ENCODE measurements at places on chromosomes 1 and 21. TPM values are rescaled to one million over a fixed set of nuclear protein-coding genes. Genes with fewer than 3 reads are reported as not detected.

Gene IL19
- not detected for total RNA-seq

Gene COP1
- total RNA-seq = 68.6 TPM

Gene MXRA8
- total RNA-seq = 326 TPM

Gene KCNK2
- 1.8 TPM for total RNA-seq

Gene TMEM125
- total RNA-seq = not detected

Gene DNAI4
- total RNA-seq = 1.9 TPM

Gene KRTAP21-2
- not detected for total RNA-seq

Gene ARHGEF10L
- 226 TPM for total RNA-seq

Gene HMGCS2
- total RNA-seq = 1.8 TPM

GRCh38 chr1:28028873-28029654, 59.3 kb downstream of the EYA3 start:
- H3K4me3 ChIP-seq = peak overlapping the region; percentile 39
- no peak for DNase-seq
- no peaks in the 10 kb centered on the region for H3K27me3 ChIP-seq
- no peaks in the 10 kb centered on the region for H3K36me3 ChIP-seq

GRCh38 chr1:109770331-109771095, 6.8 kb upstream of the EPS8L3 start:
- no peaks in the 10 kb centered on the region for H3K36me3 ChIP-seq
- peaks cover 54% of the 10 kb centered on the region for H3K4me1 ChIP-seq
- no peak overlapping the region for H3K4me3 ChIP-seq
- H3K27me3 ChIP-seq = no peaks in the 10 kb centered on the region

DNA sequence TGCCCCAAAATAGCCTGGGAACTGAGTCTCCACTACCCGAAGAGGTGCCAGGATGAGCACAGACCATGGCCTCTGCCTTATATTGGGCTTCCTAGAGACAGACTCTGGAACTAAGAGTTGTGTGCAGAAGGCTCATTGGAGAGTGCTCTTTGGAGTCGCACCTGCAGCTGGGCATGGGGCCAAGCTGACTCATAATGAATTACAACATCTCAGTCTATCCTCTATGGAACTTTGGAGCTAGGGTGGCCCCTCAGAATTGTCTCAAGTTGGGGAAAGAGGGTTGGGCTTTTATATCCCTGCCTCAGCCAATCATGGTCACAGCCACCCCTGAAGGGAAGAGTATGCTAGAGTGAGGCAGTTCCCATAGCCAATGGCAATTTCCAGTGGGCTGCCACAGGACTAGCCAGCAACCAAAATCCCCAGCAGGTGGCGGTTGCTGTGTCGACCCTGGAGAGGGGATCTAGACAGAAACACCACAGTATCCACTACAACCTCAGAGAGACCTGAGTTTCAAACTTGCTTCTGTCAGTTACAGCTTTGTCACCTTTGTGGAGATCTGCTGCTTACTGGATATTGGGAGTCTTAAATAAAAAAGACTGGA, 93.8 kb downstream of the DMRTA2 start:
- no peak overlapping the region for H3K27ac ChIP-seq
- no peaks in the 10 kb centered on the region for H3K4me1 ChIP-seq
- H3K27me3 ChIP-seq = no peaks in the 10 kb centered on the region
- DNase-seq = no peak
- no peaks in the 10 kb centered on the region for H3K36me3 ChIP-seq

GRCh38 chr1:20432891-20433290, 53.1 kb downstream of the CAMK2N1 start:
- H3K27me3 ChIP-seq = peaks cover 6% of the 10 kb centered on the region
- no peaks in the 10 kb centered on the region for H3K4me1 ChIP-seq
- no peak for DNase-seq
- no peak overlapping the region for H3K27ac ChIP-seq

- peak overlapping the region; percentile 75 for H3K27ac ChIP-seq
- peaks cover 9% of the 10 kb centered on the region for H3K4me1 ChIP-seq
- H3K4me3 ChIP-seq = peak overlapping the region; percentile 68
- H3K27me3 ChIP-seq = no peaks in the 10 kb centered on the region
Observed at GRCh38 chr1:113983391-113983790, 4.1 kb downstream of the OLFML3 start.

GRCh38 chr1:43531906-43532584, 1.4 kb downstream of the PTPRF start:
- H3K4me1 ChIP-seq = peaks cover 32% of the 10 kb centered on the region
- no peaks in the 10 kb centered on the region for H3K36me3 ChIP-seq
- H3K27me3 ChIP-seq = no peaks in the 10 kb centered on the region
- H3K4me3 ChIP-seq = peak overlapping the region; percentile 87
- DNase-seq = no peak

DNA sequence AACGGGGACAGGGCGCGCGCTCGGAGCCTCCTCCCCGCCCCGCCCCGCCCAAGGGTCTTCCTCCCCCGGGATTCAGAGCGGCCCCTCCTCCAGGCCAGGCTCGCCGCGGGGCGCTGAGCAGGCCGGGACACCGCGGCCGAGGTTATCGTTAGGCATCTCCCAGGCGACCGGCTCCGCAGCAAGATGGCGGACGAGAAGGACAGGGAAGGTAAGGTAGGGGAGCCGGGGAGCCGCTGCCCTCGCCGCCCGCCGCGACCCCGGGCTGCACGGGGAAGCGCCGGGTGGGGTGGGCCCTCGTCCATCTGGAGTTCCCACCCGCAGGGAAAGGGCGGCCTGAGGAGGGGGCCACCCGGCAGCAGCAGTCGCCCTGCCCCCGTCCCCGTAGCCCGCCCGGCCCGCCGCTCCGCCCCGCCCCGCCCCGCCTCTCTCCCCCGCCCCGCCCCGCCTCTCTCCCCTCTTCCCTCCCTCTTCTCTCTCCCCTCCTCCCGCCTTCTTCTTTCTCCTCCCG, 105.9 kb upstream of the HNRNPU start:
- peaks cover 18% of the 10 kb centered on the region for H3K4me1 ChIP-seq
- no peaks in the 10 kb centered on the region for H3K27me3 ChIP-seq
- DNase-seq = peak; percentile 29

DNA sequence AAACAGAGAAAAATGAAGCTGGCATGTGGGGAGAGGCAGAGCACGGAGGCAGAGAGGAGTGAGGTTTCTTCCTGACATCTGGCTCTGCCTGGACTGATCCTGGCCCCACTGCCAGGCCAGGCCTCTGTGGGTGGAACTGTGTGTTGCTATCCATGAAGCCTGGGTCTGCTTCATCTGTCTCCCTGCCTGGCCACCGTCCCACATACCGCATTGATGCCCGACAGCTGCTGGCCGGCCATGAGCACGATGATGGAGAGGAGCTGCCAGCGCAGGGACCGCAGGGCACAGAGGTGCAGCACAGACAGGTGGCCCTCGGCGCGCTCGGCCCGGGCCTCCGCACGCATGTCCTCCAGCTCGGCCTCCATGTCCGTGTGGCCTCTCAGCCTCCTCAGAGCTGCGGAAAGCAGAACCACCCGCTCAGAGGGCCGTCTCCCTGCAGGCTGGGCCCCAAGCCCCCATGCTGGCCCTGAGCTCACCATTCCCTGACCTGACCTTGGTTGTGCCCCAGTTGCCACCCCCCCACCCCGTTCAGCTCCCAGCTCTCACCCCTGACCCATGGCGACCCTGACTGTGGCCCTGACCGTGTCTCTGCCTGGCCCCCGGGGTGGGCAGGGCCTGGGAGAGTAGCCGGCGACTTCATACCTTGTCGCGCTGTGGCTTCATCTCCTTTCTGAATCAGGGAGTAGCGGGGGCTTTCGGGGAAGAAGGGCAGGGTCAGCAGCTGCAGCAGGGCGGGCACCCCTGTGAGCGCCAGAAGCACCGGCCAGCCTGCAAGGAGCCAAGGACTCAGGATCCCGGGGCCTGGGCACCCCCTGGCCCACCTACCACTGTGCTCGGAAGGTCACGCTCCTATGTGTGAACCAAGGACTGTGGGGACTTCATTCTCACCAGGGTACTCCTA, 11.5 kb downstream of the SLC2A7 start:
- H3K27me3 ChIP-seq = no peaks in the 10 kb centered on the region
- no peaks in the 10 kb centered on the region for H3K4me1 ChIP-seq
- no peak overlapping the region for H3K4me3 ChIP-seq
- H3K27ac ChIP-seq = no peak overlapping the region
- DNase-seq = no peak

DNA sequence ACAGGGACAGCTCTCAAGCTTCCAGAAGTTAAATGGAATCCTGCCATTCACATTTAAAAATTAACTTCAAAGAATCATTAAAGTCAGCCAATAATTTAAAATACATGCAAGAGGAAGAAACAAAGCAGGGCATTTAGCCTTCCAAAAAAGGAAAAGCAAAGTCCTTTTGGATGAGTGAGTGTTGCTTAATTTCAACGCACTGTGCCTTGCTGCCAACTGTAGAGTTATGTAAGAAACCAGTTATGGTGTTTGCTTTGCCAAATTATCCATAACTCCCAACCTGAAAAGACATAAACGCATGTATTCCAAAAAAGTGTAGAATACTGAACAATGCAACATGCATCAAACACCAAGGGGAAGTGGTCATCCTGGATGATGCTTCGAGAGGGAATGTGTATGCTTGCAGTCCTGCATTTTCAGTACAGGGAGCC, 16.1 kb upstream of the KCNE1 start:
- no peak for DNase-seq
- peaks cover 16% of the 10 kb centered on the region for H3K4me1 ChIP-seq
- H3K27me3 ChIP-seq = no peaks in the 10 kb centered on the region
- H3K4me3 ChIP-seq = no peak overlapping the region

DNA sequence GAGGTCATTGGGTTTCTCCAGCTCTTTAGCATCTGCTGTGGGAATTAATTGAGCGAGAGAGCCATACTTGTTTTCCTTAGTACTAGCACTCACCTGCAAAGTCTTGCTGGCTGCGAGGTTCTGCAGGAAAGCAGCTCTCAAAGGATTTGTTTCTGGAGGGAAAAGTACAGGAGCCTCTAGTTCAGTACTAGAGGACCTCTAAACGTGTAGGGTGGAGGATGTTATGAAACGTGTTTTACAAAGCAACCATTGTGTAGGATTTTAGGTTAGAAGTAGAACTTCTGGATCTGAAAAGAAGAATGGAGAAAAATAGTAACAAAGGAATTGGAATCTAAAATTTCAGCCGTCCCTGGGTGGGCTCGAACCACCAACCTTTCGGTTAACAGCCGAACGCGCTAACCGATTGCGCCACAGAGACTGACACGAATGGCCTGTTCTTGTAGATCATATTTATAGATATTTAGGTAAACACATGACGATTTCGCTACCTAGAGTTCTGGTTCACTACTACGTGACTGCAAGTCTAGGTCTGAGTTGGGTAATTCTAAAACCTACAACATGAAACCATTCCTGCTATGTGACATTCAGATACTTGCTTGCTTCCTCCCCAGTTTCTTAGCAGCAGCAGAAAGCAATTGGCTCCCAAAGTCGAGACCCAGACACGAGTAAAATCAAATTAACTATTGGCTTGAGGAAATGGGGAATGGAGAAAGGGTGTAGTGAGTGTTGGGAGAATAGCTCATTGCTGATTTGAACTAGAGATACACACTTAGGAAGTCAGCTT, 60.2 kb upstream of the CFAP126 start:
- H3K4me3 ChIP-seq = no peak overlapping the region
- no peaks in the 10 kb centered on the region for H3K27me3 ChIP-seq
- no peak overlapping the region for H3K27ac ChIP-seq
- H3K36me3 ChIP-seq = no peaks in the 10 kb centered on the region
- DNase-seq = no peak

DNA sequence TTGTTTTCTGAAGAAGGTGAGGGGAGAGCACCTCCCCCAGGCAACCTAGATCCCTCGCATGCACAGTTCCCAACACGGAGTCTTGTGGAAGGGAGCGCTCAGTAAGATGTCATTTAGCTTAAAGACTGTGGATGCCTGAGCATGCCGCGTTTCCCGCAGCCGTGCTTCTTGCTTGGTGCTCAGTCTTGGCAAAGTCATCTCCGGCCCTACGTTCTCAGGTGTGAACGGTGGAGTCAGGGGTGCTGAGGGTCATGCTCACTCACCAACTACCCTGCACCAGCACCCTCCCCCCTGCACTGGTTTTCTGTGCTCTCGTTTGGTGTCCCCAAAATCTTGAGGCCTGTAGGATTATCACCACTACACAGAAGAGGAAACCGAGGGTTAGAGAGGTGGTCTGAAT, 202.1 kb downstream of the RHOU start:
- H3K36me3 ChIP-seq = no peaks in the 10 kb centered on the region
- no peaks in the 10 kb centered on the region for H3K27me3 ChIP-seq
- peaks cover 11% of the 10 kb centered on the region for H3K4me1 ChIP-seq
- no peak overlapping the region for H3K4me3 ChIP-seq

- H3K27me3 ChIP-seq = no peaks in the 10 kb centered on the region
- DNase-seq = no peak
- no peaks in the 10 kb centered on the region for H3K36me3 ChIP-seq
- H3K27ac ChIP-seq = no peak overlapping the region
- no peak overlapping the region for H3K4me3 ChIP-seq
Observed at GRCh38 chr1:210217482-210217881, 15.1 kb upstream of the SERTAD4 start.

DNA sequence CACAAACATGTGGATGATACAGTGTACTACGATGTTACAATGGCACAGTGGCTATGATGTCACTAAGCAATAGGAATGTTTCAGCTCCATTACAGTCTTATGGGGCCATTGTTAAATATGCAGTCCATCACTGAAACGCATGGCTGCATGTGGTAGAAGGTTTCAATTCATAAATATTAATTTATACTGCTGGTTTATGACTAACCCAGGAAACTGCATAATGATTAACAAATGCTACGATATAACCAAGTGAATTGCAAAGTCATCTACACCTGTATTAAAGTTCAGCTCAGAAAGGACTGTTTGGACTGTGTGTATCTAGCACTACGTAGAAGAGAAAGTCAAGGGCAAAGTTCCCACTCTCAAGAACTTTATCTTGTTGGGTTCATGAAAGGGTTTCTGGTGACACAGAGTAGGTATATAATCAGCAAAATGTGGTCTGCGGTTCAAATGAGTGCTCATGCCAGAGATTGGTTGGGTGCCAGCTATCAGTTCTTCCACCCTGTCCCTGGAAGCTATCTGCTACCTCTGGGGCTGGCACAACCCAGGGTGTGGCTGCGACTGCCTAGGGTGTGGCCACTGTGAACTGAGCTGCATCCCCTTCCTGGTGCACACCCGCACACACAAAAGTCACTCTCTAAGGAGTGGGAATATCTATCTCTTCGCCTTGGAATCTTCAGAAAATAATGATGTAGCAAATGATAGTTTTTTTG, 14.8 kb downstream of the MGST3 start:
- no peaks in the 10 kb centered on the region for H3K36me3 ChIP-seq
- no peaks in the 10 kb centered on the region for H3K27me3 ChIP-seq
- no peak for DNase-seq
- no peak overlapping the region for H3K4me3 ChIP-seq
- H3K4me1 ChIP-seq = peaks cover 7% of the 10 kb centered on the region

GRCh38 chr1:54329312-54330003, 76.7 kb downstream of the SSBP3 start:
- DNase-seq = no peak
- H3K27me3 ChIP-seq = no peaks in the 10 kb centered on the region
- H3K4me3 ChIP-seq = no peak overlapping the region
- no peak overlapping the region for H3K27ac ChIP-seq
- H3K4me1 ChIP-seq = peaks cover 4% of the 10 kb centered on the region
- H3K36me3 ChIP-seq = no peaks in the 10 kb centered on the region

Measured in thoracic aorta (tissue), 2 donors.